Astrocyte (in vitro differentiated cells and primary cell): ENCODE measurements at places on chromosomes 7 and 10.

DNA sequence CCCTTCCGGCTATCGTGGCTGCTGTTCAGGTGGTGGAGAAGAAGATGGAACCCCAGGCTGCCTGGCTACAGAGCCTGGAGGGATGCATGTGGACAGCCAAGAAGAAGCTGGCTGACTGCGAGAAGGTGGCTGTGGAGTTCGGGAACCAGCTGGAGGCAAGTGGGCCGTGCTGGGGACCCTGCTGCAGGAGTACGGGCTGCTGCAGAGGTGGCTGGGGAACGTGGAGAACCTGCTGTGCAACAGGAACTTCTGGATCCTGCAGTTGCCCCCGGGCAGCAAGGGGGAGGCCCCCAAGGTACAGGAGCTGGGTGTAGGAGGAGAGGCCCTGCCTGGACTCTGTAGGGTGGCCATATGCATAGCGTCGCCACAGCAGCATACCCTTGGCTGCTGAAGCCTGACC lies 25.6 kb downstream of the ZNF783 start:
- no peak for DNase-seq

- peak; percentile 63 for DNase-seq
Observed at GRCh38 chr7:27130540-27131389, at the start of gene HOXA4. Gene HOXA4, minus strand, starts transcription at chr7:27130757. Its CDS starts 24 bp downstream, at chr7:27130733.

- no peak for DNase-seq
Observed at GRCh38 chr7:33754933-33755928, 150.1 kb upstream of the BMPER start.

- DNase-seq, result peak; percentile 37
Observed at GRCh38 chr7:94584113-94584512, 71.8 kb downstream of the SGCE start.

GRCh38 chr10:112763916-112764520 lies 186.0 kb upstream of the TCF7L2 start:
- DNase-seq, result peak; percentile 96

DNA sequence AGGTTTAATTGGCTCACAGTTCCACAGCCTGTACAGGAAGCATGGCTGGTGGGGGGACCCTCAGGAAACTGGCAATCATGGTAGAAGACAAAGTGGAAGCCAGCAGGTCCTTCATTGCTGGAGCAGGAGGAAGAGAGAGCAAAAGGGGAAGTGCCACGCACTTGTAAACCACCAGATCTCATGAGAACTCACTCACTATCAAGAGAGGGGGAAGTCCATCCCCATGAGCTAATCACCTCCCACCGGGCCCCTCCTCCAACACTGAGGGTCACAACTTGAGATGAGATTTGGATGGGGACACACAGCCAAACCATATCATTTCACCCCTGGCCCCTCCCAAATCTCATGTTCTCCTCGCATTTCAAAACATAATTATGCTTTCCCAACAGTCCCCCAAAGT lies 171.9 kb upstream of the CACNA2D1 start:
- no peak for DNase-seq
